ENCODE measurements at places on chromosomes 5 and 9.

GRCh38 chr5:177350776-177351391, 584 bp downstream of the LMAN2 start:
- no peak for DNase-seq

DNA sequence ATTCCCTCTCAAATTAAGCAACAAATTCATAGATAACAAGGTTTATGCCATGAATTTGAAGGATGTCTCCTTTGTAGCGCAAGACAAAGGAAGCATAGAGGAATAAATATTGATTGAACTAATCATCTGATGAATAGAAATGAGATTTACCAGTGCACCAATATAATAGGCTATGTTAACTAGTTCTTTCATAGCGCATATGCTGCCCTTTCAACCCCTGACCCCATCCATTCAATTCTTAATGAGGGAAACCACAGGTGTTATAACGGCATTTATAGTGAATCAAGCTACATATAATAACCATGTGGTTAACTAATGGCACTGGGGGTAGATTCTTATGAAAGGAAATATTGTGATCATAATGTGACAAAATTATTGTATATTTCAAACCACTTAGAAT, 6.5 kb downstream of the RORB start:
- no peak for DNase-seq

DNA sequence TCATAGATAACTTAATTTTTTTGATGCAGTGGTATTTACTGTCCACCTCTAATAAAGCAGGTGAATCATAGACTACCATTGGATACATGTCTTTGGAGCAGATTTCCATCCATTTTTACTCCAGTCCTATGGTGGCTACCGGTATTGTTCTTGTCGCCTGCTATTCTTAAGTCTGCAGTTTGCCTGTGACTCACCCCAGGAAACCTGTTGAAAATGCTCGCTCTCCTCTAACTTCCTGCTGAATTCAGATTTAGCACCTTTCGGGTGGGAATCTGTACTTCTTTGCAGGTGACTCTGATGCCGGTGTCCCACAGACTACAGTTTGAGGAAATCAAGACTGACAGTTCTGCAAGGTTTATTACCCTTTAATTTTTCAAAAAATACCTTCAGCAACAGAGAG, 58.8 kb upstream of the DHFR start:
- DNase-seq: no peak

DNA sequence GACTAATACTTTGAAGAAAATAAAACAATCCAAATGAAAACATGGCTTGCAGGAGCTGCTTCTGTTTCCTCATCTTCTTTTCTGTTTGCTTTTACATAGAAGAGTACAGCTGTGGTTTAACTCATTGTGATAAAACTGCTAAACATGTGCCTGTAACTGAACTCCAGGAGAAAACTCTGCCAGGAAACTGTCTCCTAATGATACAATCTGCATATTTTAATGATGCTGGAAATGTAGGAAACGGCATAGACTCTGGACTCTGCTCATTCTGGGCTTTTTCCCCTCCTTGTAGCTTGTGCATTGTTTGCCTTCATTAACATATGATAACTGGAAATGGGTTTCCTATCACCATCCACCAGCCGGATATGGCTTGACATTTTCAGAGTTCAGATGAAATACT, 813.3 kb upstream of the WWC1 start:
- no peak for DNase-seq

DNA sequence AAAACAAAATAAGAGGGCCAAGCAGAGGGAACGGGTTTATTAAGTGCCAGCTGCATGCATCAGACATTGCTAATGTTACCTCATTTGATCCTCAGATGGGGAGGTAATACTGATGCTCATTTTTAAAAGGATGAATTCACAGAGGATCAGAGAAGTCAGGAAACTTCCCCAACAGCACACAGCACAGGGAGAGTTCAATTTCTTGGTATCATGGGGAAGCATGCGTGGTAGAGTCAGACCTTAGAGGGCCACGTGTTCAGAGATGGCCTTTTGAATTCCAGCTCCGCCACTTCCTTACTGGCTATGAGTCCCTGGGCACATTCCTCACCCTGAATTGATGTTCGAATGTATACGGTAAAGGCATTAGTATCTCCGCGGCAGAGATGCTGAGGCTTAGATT, 108.3 kb downstream of the MYO10 start:
- no peak for DNase-seq

GRCh38 chr9:121861501-121862180, 210.2 kb downstream of the DAB2IP start:
- no peak for DNase-seq

- no peak for DNase-seq
Measured at GRCh38 chr5:132220491-132220890, 7.2 kb downstream of the P4HA2 start.

DNA sequence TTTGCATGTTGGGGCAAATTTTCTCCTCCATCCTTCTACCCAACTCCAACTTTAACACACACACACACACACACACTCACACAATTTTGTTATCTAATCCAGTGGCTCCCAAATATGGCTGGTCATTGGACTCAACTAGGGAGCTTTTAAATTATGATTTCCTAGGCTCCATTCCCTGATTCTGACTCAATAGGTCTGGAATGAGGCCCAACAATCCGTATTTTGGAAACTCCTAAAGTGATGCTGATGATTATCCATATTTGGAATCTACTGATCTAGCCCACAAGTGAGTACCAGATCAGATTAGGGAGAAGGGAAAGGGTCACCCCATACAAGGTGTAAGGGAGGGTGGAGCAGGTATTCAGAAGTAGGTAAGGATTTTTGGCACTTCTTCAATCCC, 309.7 kb downstream of the TLE1 start:
- DNase-seq: no peak

DNA sequence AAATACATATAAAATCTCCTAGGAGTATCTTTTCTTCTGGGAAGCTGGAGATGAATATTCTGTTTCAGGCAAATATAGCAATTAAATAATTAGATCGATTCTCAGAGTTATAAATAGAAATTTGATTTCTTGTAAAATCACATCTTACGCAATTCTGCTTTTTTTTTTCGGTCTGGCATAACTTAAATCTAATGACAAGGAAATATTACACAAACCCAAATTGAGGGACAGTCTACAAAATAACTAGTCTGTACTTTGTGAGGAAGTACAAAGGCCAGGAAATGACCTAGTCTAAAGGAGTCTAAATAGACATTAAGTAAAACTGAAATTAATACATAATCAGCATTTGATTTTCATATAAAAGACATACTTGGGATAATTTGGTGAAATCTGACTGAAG, 133.3 kb downstream of the KIAA0825 start:
- DNase-seq: no peak

GRCh38 chr9:33260372-33260771, 4.1 kb downstream of the BAG1 start:
- no peak for DNase-seq

GRCh38 chr5:138032028-138032571, 779 bp downstream of the FAM13B start:
- DNase-seq: no peak

DNA sequence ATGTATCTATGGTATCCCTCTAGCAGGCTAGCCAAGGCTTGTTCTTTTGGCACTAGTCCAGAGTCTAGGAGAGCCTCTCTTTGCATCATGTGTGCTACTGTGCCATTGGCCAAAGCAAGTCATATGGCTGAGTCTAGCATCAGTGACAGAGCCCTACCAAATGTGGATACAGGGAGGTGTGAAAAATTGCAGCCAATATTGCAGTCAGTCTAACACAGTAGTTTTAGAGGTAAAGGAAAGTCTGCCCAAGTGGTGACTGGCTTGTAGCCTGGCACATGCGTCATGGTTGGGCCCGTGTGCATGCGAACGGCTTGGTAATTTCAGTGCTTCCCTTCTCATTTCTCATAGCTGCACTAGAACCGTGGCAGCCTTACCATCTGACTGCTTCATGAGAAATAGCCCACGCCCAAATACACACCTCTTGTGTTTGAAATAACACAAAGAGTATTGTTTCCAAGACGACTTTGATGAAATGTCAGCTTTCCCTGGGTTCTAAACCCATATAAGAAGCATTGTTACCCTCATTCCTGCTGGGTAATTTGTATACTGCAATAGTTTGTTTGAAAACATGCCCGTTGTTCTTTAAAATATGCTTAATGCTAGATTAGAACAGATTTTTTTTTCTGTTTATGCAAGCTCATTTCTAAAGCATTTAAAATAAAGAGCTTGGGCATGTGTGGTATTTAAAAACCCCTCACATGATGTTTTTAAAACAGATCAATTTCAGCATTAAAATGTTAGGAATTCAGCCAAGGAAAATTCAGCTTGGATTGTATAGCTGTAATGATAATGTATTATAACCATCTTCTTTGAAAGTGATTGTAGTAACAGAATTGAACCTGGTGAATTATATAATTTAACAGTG, 113.2 kb downstream of the TLE4 start:
- DNase-seq: no peak

DNA sequence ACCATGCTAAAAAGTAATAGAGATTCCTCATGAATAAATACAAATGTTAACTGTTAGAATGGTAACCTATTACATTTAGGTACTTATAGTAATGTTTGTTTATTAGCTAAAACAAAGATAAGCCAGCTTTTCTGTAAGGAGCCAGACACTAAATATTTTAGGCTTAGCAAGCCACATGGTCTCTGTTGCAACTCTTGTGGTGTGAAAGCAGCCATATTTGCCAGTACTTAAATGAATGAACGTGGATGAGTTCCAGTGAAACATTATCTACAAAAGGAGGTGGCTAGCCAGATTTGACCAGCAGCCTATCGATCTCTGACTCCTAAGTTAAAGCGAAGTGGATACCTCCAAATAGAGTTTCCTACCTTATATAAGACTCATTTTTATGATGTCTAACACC, 331.6 kb downstream of the CDH12 start:
- no peak for DNase-seq

GRCh38 chr9:116978155-116978554, 291.1 kb downstream of the TRIM32 start:
- no peak for DNase-seq

- DNase-seq: no peak
Measured at GRCh38 chr5:14762549-14763216, 98.2 kb downstream of the OTULIN start.

DNA sequence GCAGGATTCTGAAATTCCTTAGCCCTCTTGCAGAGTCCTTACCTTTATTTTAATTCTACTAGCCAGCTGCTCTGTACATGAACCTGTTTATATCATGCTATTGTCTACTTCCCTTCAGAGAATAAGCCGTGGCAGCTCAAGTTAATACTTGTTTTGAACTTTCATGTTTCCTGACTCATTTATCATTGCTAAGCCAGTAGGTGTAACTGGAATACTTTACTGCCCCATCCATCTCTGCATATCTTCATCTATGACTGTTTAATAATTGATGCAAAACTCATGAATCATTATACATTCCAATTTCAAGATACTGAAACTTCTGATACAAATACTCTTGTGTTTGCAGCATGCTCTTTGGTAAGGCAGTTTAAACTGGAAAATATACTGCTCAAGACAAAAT, 174.7 kb downstream of the PPP2R2B start:
- DNase-seq: no peak

DNA sequence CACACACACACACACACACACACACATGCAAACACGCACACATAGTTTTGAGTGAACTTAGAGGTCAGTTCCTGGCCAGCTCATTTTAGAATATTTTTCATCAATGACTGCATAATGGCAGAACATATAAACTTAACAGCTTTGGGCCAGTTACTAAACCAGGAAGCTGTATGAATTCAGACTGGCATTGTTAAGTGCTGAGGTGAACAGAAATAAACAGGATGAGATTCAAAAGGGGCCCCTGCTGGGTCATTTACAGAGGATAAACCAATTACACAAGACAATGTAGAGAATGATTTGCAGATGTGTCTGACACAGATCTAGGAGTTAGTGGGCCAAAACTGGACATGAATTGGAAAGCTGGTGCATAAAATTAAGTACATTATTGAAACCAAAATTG, 44.6 kb downstream of the MARCHF11 start:
- DNase-seq: no peak

GRCh38 chr9:21104787-21105186, 27.0 kb upstream of the IFNB1 start:
- DNase-seq: no peak

- no peak for DNase-seq
Measured at GRCh38 chr5:154380263-154380662, 65.5 kb upstream of the SAP30L start.

DNA sequence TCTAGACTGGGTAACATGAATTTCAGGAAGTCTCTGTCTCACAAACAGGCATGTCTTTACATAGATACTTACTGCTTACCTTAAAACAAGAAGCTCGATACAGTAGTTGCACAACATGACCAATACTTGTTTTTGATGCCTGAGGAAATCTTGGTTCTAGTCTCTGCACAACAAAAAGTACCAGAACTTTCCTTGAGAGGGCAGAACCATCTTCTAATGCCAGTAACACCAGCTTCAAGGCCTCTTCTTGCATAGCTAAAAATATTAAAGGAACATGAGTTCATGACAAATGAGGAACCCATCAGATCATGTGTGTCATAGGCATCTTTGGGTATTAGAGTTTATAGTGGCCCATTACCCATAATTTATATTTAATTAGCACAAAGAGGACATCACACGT, 22.0 kb downstream of the RC3H2 start:
- no peak for DNase-seq

- DNase-seq: no peak
Measured at GRCh38 chr5:139842321-139842720, 46.7 kb downstream of the PSD2 start.

DNA sequence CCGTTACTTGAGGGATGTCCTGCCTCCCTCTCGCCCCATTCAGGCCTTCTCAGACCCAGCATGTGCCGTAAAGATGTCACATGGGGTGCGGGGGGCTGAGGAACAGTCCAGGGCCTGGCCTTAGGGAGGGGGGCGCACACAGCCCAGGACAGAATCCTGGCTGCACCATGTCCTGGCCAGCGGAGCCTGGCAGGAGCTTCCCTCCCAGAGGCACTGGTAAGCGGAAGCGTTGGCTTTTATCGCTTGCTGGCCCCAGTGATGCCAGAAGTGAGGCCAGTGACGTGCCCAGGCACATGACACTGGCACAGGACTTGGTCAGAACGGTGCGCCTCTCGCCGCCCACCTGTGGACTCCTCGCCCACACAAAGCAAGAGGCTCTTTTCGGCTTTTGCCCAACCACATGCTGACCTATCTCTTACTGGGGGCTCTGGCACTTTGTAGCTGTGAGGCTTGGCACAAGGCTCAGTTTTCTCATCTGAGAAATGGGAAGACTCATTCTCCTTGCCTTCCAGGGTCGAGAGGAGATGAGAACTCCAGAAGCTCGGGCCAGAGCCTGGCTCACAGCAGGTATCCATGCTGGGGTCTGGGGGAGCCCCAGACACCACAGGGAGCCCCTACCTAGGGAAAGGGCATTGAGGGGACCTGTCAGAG, 59.0 kb downstream of the LMX1B start:
- DNase-seq: no peak

DNA sequence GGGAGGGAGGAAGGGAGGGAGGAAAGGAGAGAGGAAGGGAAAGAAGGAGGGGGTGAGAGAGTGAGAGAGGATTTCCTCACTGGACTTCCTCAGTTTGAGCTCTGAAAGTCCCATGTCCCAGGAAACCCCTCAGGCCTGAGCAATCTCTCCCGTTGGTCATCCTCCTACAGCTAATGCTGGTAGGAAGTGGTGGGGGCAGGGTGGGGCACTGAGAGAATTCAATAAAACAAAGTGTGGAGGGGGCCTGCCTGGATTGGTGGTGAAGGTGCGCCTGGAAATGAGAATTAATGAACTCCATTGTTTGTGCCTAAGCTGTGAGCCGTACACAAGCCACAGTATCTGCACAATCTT, 195.0 kb downstream of the RGS3 start:
- DNase-seq: no peak

GRCh38 chr9:96062031-96062430, 186.5 kb downstream of the ERCC6L2 start:
- DNase-seq: no peak

GRCh38 chr9:31908158-31908890, 476.1 kb upstream of the ACO1 start:
- no peak for DNase-seq

Data from stimulated activated CD8-positive, alpha-beta memory T cell treated with anti-CD3 and anti-CD28 coated beads, Interleukin-4, amount 100 ng/mL, for 1 hour (primary cell).